ENCODE measurements at places on chromosomes 3 and 15.

GRCh38 chr15:68557469-68558317, 21.1 kb upstream of the CORO2B start:
- no peak for DNase-seq

DNA sequence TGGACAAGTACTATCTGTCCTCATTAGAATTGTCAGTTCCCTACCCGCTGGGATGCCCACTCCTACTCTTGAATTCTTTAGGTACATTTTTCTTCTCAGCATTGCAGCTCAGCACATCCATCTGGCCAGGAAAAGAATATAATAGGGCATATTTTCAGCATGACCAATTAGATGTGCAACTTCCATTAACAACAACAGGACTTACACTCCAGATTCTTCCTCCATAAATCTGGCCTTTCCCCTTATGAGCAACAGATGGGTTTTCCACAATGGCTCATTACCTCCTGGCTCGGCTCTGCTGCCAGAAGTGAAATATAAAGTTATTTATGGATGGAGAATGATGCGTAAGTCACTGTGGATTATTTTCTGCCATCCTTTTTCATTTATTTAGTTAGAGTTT, 443.8 kb upstream of the TGFBR2 start:
- DNase-seq, result no peak

DNA sequence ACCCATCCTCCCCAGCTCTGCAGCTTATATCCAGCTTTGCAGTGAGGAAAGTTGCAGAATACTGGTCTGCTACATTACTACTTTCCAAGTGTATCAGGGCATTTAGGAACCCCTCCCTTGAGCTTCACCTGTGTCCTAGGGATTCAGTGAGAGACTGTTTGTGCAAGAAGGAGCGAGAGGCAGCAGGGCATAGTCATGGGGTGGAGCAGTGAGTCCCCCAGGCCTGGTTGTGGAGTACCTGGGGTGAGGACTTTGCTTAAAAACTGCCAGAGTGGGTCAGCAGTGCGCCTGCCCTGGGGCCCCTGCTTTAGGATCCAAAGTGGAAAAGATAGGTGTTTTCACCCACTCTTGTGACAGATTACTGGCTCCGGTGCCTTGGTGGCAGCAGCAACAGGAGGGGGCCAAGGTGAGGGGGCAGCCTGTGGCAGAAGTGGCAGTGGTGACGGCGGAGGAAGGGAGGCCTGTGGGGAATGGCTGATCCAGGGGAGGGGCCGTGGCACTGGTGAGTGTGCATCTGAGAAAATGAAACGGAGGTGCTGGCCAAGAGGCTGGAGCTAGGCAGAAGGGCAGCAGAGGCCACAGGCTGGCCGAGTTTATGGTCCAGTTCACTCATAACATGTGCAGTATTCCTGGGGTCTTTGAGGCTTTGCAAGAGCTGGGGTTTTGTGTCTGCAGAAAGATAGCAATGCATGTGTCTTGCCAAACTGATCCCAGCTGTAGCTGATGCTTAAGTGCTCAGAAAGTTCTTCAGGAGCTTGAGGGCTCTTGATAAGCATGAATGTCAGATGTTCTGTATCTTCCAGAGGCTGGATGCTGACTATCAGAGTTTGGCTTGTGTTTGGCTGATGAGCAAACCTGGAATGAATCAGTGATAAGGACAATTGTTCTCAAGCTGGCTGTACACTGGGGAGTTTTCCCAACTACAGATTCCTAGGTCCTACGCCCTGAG, 43.4 kb downstream of the GOLGA6A start:
- no peak for DNase-seq

GRCh38 chr3:151200586-151200985, 2.4 kb downstream of the GPR171 start:
- DNase-seq, result no peak

DNA sequence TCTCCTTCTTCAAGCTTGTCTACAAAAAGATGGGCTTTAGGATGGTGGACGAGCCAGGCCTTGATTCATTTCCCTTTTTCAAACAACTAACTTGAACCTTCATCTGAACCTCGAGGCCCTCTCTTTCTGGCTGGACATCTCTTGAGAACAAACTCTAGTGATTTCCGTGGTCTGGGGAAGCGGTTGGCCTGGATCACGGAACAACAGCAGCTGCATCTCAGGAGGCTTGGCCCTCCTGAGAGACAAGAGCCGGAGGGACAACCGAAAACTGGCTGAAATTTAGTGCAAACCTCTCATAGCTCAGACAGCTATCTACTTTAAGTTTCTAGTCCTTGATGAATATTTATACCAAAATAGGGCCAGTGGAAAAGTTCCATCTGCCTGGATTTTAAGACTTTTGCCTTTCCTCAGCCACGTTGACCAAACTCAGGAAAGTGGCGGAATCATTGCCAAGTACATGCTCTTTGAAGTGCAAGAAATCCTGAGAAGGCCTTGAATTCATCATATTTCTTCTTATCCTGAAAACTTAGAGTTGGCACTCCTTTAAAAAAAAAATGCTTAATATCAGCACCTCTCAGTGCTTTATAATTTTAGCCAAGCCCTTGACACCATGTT, 14.5 kb downstream of the LMCD1 start:
- no peak for DNase-seq

DNA sequence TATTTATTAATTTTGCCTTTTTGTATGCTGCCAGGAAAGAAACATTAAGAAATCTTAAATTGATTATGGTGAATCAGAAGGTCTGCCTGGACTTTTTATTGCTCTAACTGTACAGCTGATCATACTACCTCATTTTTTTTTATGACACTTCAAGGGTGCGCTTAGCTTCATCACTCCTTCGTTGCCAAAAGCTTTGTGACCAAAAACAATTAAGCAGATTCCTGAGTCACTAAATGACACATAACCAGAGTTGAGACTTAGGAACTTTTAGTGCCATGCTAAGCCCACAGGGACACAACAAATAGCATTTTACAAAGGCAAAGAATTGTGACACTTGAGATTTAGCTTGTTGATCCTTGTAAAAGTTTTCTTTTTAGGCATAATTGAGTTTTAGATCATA, 4.9 kb downstream of the ADIPOQ start:
- DNase-seq, result no peak

GRCh38 chr3:196634829-196635228, 4.7 kb upstream of the NRROS start:
- no peak for DNase-seq

- DNase-seq, result no peak
Observed at GRCh38 chr15:78339559-78339958, 594 bp upstream of the CRABP1 start.

DNA sequence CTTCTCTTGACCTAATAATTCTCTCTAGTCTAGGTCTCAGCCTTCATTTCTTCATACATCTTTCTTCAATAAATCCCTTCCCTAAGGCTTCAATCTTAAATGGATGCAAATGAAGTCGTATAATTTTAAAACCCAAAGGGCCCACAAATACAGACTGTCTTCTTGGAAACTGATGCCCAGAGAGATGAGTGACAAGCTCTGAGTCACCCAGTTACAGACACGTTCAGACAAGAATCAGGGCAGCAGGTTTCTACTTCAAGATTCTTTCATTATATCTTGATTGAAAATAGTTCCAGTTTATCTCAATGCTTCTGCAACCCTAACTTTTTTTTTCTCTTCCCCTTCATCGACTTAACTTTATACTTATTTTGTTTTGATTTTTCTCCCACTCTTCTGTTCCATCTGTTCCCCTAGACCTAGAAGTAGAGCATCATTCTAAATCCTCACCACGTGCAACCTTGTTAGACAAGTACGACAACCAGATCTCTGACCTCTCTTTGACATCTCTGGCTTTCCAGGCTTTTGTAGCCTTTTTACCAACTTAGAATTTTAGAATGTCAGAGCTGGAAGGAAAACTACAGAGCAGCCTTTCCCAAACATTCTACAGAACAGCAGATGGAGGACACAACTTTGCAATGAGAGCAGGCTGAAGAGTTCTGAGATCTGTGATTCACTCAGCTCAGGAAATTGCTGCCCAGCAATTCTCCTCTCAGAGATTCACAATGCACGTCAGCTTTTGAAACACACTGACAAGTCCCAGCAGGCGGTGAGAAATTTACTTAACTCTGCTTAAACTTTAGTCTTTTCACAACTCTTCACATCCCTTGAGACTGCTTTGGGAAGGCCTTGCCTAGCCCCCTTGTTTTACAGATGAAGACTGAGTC, 25.3 kb downstream of the NCEH1 start:
- no peak for DNase-seq

- no peak for DNase-seq
Observed at GRCh38 chr3:136247855-136248590, 2.1 kb upstream of the PCCB start.

DNA sequence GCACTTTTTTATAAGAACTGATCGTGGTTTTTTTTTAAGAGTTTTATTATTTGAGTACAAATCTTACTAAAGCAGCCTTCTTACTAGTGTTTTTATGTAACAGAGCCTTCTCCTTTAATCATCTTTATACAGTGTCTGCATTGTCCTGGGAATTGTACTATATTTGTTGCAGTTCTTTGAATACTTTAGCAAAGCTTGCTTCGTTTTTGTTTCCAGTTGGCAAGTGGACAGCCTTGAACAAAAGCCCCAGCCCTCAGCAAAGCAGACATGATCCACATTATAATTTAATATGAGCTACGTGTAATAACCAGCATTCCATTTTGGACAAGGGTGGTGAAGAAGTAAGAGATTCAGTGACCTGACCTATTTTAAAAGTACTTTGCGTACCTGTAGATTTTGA, 112.2 kb upstream of the FLNB start:
- no peak for DNase-seq

DNA sequence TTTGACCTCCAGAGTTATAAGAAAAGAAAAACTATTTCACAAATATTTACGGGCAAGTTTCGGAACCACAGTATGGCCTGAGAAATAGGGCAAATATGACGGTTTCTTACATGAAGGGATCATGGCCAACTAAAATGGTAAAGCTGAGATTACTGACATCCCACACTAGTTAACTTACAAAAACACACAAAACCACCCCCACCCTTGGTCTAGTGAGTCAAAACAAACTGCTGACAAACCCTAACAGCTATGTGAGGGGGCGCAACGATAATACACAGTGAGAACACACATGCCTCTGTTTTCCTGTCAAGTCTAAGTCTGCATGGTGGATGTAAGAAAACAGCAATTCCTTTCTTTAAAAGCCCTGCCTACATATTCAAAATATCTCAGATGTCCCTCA, 32.3 kb downstream of the CBLB start:
- DNase-seq, result no peak

GRCh38 chr3:118931996-118932395, 102.7 kb downstream of the IGSF11 start:
- no peak for DNase-seq

Measured in neural crest cell (in vitro differentiated cells).